ENCODE measurements at places on chromosomes 3 and 15.
A peak's percentile ranks its signal among the peaks of the same experiment; 100 is the strongest.

- DNase-seq: no peak
These were observed 132.1 kb upstream of the TRIM42 start for GRCh38 chr3:140545756-140546155.

- peak; percentile 78 for DNase-seq
These were observed 16.2 kb upstream of the VILL start for GRCh38 chr3:37974121-37975083.

DNA sequence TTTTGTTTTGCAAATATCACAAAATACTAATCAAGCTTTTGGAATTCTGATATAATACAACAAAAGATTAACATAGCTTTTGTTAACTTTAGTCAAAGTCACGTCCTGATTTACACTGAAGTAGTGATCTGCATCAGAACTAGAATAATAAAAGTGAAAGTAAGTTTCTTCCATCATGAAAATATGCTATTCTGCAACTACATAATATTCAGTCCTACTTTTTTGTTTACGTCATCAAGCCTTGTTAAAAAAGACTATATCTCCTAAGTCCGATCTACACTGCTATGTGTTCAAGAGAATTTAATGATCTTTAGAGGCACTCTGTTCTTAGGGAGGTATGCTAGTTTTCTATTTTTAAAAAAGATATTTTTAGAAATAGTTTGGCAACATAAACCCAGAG lies 330.1 kb downstream of the ARPP21 start:
- DNase-seq: no peak

GRCh38 chr3:140019946-140020345 lies 85.0 kb downstream of the CLSTN2 start:
- no peak for DNase-seq

GRCh38 chr3:25817107-25817506 lies 27.2 kb downstream of the OXSM start:
- no peak for DNase-seq

GRCh38 chr3:142987707-142988106 lies 13.7 kb upstream of the U2SURP start:
- DNase-seq: no peak

DNA sequence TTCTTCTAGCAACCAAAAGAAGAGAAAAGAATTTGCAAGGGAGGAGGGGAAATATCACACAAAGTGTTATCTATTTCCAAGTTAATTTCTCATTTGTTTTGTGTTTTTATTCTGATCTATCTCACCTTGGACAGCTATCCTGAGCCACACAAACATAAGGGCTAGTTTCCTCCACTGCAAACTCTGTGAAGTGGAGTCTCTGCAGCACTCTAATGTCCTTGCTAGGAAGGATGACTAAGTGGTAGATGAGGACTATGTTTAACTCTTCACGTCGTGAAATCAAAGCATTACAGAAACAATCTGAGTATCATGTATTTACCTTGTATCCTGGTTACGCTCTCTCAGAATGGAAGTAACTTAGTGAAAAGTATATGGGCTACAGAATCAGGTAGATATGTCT lies 33.9 kb upstream of the CHRM5 start:
- DNase-seq: no peak

GRCh38 chr3:62139957-62140356 lies 233.4 kb downstream of the FEZF2 start:
- no peak for DNase-seq

- DNase-seq: no peak
These were observed 710 bp downstream of the MECOM start for GRCh38 chr3:169662843-169663160.

GRCh38 chr15:39511000-39511915 lies 69.6 kb upstream of the THBS1 start:
- no peak for DNase-seq

GRCh38 chr15:97683831-97684230 lies 276.7 kb upstream of the ARRDC4 start:
- DNase-seq: no peak

GRCh38 chr3:116316771-116317170 lies 128.5 kb downstream of the LSAMP start:
- DNase-seq: no peak
